ENCODE measurements at places on chromosomes 6 and 20. TPM values are rescaled to one million over a fixed set of nuclear protein-coding genes. Genes with fewer than 3 reads are reported as not detected.
A peak's percentile ranks its signal among the peaks of the same experiment; 100 is the strongest.

The JAG1 gene
- 19.4 TPM for total RNA-seq

The RGS17 gene
- 1.7 TPM for total RNA-seq

The NSFL1C gene
- 40.3 TPM for total RNA-seq

The FERMT1 gene
- total RNA-seq, result 1.7 TPM

The DEF6 gene
- total RNA-seq, result 2.5 TPM

The PXDC1 gene
- 66.4 TPM for total RNA-seq

The ARHGAP40 gene
- not detected for total RNA-seq

The PRICKLE4 gene
- total RNA-seq, result not detected

The OR2B6 gene
- not detected for total RNA-seq

DNA sequence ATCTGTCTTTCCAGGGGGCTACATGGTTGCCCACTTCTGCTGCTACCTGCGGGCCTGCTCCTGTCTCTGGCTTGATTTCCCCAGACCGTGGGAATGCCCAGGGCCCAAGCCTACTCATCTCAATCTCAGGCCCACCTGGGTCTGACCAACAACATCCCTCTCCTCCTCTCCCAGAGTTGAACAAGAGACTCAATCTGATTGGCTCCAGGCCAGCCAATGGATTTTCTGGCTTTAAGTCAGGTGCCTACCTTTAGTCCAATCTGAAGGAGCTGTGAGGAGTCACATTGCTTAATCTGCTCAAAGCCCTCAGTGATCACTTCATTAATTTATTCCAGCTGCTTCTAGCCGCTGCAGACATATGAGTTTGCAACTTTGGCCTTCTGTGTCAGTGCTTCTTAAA, 162.4 kb upstream of the KCNG1 start:
- no peak for DNase-seq

GRCh38 chr6:124536157-124536841, 425.9 kb upstream of the RNF217 start:
- DNase-seq, result no peak

GRCh38 chr20:41125530-41126457, 11.5 kb upstream of the PLCG1 start:
- no peak for DNase-seq

DNA sequence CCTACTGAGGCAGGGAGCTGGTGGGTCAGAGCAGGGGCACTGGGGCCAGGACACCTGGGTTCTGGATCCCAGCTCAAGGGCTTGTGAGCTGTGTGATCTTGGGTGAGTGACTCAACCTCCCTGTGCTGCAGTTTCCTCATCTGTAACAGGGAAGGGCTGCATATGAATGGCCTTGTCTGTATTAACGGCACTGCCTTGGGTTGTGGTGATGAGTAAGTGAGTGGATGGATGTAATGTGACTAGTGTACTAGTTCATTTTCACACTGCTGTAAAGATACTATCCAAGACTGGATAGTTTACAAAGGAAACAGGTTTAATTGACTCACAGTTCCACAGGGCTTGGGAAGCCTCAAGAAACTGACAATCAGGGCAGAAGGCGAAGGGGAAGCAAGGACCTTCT, 233.5 kb downstream of the TAF4 start:
- DNase-seq, result no peak

GRCh38 chr6:149254253-149254652, 63.3 kb upstream of the TAB2 start:
- DNase-seq, result no peak

DNA sequence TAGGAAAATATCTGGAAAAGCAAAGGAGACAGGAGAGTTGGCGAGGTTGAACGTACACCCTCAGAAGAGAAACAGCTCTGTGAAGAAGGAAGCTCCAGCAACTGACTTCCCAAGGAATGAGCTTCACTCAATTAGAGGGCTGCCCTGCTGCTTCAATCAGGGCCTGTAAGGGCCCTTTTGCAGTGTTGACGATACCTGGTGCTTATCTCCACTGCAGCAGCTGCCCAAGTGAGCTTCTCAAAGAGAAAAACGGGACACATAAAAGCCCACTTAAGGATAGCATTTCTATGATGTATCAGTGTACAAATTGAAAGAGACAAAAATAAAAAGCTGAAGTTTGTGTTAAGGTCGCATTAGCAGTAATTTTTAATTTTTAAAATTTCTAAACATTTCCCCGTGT, 16.4 kb downstream of the SEC63 start:
- no peak for DNase-seq

GRCh38 chr6:45500924-45501816, 123.4 kb upstream of the SUPT3H start:
- no peak for DNase-seq

DNA sequence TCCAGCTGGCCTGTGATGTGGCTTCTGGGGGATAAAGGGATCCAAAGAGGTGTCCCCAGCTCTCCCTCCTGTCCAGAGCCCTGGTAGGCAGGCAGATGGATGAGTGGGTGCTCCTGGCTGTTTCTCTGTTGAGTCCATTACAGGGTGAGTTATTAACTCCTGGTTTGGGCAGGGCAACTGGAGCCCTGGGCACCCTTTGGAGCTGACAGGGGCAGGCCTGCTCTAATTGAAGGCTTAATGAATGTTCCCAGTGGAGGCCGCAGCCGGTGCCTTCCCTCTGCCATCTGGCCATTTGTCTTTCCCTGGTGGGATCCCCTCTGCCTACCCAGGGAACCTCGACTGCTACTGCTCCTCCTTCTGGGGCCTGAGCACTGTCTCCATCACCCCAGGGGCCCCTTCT, 44.7 kb upstream of the MLN start:
- no peak for DNase-seq

GRCh38 chr6:7249391-7249790, 63.6 kb downstream of the SSR1 start:
- peak; percentile 16 for DNase-seq

- DNase-seq, result no peak
These were observed 24.7 kb upstream of the GFOD1 start for GRCh38 chr6:13511913-13512717.

- no peak for DNase-seq
These were observed 37.0 kb upstream of the PXDC1 start for GRCh38 chr6:3788408-3789017.

DNA sequence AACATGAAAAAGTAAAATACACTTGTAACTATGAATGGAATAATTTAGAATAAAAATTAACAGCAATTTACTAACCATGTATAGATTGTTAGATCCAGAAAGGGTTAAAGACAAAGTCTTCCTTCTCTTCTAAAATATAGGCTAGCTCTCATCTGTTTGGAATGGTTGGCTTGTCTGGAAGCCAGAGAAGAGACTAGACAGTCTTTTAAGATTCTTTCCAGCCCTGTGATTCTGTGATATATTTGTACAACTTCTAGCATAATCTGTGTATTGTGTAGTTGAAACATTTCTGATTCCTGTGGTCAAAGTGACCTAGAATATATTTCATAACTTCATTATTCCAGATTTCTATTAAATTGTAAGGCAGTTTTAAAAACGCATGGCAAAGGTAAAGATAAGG, 196.6 kb downstream of the UST start:
- peak; percentile 66 for DNase-seq

- no peak for DNase-seq
These were observed 294.9 kb upstream of the MARCKS start for GRCh38 chr6:113562248-113562647.

DNA sequence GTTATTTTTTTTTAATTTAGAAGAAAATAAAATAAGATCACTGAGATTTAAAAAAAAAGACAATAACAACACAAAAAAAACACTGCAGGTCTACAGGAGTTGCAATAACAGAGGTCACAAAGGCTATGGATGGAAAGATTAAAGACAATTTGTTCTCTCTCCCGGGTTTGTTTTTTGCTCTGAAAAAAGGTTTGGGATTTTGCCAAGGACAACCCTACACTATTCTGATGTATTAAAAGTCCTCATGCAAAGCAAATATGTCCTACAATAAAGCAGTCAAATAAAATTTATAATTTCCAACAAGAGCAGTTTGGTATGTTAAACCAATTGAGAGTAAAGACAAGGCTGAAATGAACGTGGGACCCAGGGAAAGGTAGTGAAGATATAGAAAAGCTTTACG, 55.6 kb downstream of the PTPRK start:
- DNase-seq, result no peak

DNA sequence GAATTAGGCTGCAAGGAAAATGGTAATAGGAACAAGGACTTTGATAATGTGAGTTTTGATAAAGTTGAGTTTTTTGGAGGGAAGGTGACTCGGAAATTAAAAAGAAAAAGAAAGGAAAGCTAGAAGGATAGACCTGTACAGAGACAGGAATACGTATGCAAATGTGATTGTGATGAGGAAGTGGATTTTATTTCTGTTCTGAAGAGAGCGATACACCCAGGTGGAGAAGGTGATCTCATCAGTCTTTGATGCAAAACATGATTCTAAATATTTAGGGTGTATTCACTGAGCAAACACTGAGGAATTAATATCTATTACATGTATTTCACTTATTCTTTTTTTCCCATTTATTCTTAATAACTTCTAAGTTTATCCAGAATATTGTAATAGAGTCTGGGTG, 9.2 kb upstream of the PLEKHG1 start:
- no peak for DNase-seq

- DNase-seq, result peak; percentile 84
These were observed 16.2 kb downstream of the GABRR2 start for GRCh38 chr6:89298680-89299465.

DNA sequence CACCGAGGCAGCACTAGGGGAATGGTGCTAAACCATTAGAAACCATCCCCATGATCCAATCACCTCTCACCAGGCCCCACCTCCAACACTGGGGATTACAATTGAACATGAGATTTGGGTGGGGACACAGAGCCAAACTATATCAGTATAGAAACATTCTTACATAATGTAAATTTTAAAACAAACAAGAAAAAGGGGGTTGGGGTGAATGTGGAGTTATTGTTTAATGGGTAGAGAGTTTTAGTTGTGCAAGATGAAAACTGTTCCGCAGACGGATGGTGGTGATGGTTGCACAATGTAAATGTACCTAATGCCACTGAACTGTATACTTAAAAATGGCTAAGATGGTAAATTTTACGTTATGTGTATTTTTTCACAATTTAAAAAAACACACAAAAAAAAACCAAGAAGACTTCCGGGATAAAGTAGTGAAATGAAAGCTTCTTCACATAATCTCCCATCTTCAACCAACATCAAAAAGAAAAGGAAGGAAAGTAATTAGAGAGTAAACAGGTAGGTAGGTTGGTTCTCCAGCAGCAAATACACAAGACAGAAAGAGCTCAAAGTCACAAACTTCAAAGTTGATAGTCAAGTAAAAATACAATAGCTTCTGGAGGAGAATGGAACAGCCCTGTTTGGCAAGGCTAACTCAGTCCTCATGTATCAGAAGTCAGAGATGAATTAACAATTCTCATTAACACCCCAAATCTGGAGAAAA, 16.3 kb downstream of the RARS2 start:
- no peak for DNase-seq
